ENCODE measurements at places on chromosomes 1 and 21.
A peak's percentile ranks its signal among the peaks of the same experiment; 100 is the strongest.

GRCh38 chr1:8276173-8276914 lies 41.6 kb upstream of the SLC45A1 start:
- DNase-seq, result no peak

DNA sequence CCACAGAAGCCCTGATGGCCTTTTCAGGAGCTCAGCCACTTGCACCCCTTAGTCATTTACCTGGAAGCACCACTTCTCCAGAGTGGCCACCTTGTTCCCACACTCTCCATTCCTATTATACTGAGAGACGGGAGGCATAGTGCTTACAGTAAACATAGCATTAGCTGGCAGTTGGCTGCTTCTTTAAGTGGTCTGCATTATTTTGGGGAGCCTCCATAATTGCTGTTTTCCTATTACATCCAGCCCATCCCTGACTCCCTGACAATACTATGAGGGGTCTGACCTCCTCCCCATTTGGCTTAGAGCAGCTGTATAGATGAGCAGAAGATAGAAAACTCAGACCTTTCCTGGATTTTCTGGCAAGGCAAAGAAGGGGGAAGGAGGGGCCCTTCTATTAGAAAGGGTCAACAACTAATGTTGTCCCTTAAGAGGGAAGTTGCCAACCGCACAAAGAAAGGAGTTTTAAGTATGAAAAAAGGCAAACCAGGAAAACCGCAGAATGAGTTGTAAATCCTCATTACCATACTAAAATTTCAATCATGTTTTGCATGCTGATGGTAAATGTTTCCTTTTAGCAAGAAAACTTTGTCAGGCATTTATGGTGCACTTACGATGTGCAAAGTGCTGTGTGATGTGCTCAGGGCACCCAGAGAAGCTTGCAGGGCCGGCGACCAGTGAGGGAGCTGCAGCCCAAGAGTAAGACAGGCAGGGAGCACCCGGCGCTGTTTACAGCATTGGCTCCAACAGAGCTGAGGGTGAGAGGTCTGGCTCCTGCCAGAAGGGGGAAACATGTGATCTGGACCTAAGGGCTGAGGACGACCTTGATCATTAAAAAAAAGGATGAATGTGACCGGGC lies 167.3 kb downstream of the ZZZ3 start:
- no peak for DNase-seq

- DNase-seq, result peak; percentile 5
Measured at GRCh38 chr1:234214129-234214910, 158.9 kb upstream of the COA6 start.

GRCh38 chr1:159873530-159874143 lies 11.2 kb upstream of the VSIG8 start:
- no peak for DNase-seq

DNA sequence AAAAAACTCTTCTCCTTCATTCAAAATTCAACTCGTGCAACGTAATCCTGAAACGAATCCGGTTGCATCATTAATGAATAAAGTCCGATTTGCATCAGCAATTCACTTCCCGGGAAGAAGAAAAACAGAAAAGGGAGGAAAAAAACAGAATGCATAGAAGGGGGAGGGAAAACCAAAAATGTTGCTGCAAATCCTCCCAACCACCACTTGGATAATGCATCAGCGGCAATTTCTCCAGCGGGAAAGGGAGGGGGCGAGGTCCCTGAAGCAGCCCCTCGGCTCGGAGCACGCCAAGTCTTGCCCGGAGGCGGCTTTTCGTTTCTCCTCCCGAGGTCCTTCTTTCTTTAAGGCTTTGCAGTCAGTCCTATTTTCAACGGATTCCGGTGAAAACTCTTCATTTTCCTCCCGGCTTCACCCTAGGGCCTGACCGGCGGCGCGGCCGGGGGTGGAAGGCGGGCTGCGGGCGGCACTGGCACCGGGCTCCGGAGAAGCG lies 723 bp downstream of the CDC42BPA start:
- no peak for DNase-seq

DNA sequence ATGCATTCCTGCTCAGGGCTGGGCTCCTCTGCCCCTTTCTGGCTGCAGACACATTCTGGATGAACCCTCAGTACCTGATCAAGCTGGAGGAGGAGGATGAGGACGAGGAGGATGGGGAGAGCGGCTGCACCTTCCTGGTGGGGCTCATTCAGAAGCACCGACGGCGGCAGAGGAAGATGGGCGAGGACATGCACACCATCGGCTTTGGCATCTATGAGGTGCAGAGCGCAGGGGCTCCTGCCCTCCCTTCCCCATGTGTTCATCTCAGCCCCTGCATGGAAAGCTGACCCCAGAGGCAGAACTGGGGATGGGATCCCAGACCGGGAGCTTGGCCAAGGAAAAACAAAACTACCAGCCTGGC lies 43.1 kb downstream of the CAPN2 start:
- DNase-seq, result no peak

GRCh38 chr21:26077521-26077920 lies 93.0 kb downstream of the APP start:
- no peak for DNase-seq

GRCh38 chr1:177710696-177711620 lies 258.9 kb downstream of the SEC16B start:
- DNase-seq, result no peak

DNA sequence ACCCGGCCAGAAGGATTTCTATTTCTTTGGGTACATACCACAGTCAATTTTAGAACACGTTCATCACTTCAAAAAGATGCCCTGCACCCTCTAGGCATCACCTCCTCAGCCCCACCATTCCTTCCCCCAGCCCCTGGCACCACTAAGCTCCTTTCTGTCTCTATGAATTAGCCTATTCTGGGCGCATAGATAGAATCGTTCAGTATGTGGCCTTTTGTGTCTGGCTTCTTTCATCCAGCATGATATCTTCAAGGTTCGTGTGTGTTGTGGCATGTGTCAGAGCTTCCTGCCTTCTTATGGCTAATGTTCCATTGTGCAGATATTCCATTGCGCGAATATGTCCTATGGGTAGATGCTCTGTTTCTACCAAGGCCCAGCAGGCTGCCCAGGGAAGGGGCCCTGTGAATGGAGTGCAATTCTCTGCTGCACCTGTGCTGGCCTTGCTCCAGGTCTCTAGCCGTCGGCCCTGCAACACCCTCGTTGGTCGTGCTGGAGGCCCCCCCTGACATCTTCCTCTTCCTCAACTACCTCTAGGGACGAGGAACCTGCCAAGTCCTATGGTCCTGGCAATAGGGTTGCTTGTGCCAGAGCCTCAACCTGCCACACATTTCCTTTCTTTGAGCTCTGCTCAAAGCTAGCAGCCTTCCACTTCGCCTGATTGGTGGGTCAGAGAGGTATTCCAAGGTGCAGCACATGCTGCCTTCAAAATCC lies 113.5 kb downstream of the RIPK4 start:
- no peak for DNase-seq

DNA sequence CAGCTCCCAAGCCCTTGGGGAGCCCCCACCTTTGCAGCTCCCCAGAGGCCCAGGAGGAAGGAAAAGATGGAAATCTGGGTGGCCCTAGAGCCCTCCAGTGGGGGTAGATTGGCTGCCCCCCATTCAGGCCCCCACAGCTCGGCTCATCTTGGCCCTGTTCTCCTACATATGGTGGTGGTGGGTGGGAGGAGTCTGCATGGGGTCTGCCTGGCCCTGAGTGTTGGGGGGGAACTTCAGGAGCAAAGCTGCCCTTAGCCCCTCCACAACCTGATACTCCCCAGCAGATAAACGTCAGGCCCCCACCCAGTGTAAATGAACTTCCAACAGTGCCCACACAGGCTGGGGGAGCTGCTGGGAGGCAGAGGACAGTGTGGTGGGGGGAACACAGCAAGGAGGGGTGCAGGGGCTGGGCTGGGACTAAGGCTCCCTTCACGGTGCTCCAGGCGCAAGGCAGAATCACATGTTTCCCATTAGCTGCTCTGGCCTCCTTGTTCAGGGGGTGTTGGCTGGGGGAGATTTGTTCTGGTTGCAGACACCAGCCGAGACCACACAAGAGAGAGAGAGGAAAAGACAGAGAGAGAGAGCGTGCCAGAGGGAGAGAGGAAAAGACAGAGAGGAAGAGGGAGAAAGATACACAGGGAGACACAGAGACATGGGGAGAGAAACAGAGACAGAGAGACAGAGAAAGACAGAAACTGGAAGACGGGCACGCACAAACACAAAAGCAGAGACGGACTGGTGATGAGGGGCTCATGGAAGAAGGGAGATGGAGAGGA lies 42.6 kb downstream of the AHDC1 start:
- DNase-seq, result no peak

- DNase-seq, result no peak
Measured at GRCh38 chr1:201741763-201742342, 87.1 kb upstream of the IPO9 start.

- no peak for DNase-seq
Measured at GRCh38 chr1:212290608-212291007, 5.4 kb downstream of the PPP2R5A start.

All from stimulated activated CD8-positive, alpha-beta memory T cell treated with anti-CD3 and anti-CD28 coated beads, Interleukin-7, amount 100 ng/mL, for 1 hour (primary cell).